ENCODE measurements at places on chromosomes 7 and 10.
A peak's percentile ranks its signal among the peaks of the same experiment; 100 is the strongest.

- DNase-seq = no peak
Measured at GRCh38 chr7:153389261-153389660, 629.7 kb downstream of the ACTR3B start.

DNA sequence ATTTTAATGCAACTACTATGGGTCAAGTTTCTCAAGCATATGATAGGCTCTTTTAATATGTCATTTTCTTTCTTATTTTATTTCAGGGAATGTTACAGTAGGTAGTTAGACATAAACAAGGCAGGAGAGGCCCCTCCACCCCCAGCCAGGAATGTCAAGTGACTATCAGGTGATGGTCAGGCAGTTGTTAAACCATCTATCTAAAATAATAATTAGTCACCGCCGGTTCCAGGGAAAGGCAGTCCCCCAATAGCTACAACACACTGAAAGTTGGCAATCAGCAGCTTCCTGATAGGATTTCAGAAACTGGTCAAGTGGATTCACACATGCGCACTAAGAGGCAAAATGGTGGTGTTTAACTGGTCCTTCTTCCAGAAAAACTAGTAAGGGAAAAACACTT is 9.3 kb downstream of the OLAH start:
- no peak for DNase-seq

DNA sequence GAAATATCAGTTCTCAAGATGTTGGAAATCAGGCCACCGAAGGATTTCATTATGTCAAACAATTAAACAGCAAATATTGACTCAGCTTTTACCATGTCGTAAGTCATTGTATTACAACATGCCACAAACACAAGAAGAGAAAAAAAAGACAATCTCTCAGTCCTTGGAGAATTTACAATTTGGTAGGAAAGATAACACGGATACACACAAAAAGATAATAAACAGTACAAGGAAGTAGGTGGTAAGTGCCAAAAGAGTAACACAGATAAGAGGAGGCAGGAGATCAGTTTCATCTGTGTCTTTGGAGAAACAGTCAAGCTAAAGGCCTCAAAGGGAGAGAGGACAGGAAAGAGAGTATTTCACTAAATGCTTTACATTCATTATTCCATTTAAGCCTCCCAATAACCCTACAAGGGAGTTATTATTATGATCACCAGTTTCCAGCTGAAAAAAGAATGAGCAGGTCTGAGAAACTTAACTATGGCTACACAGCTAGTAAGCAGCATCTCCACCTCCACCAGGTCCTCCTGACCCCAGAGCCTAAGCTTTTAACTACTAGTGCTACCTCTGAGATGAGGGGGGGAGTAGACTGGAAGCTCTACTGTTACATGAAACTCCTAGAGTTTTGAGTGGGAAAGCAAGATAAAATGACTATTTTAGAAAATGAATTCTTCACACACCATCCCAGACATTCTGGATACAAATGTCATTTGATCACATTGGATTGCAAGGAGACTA is 13.9 kb upstream of the DNAJC1 start:
- DNase-seq = no peak

DNA sequence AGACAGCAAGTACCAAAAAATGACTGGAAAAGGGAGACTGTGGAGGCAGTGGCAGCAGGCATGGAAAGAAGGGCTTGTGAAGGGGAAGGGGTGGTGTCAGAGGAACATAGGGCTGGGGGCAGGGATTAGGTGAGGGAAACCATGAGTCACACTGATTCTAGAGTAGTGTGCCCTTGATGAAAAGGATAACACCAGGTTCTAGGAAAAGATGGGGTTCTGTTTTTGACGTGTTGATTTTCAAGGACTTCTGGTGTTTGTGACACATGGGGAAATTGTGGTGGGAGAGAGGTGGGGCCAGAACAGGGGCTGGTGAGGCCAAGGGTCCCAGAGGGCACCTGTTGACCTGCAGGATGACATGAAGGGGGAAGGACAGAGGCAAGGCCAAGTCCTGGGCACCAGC is 57.1 kb downstream of the FIGNL1 start:
- DNase-seq = no peak

GRCh38 chr7:90661290-90662151 is 65.4 kb downstream of the CDK14 start:
- DNase-seq = no peak

- DNase-seq = no peak
Measured at GRCh38 chr7:158063850-158064610, 523.6 kb downstream of the PTPRN2 start.

DNA sequence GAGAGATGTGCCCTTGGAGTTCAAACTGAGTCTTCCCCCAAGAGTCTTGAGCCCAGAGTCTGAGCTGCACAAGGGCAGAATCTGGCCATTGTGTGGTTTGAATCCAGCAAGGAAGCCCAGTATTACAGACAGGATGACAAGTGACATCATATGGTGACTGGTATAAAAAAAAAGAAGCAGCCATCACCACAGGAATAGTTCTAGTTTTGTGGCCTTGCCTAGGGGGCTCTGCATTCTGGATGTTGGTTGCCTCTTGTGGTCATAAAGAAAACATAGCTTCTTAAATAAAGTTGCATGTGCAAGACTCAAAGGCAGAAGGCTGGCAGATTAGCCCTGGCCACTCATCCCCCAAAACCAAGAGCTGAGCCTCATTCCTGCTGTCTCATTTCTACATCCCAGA is 16.8 kb upstream of the LRRC72 start:
- DNase-seq = no peak

- no peak for DNase-seq
Measured at GRCh38 chr7:41292487-41292886, 410.4 kb downstream of the INHBA start.

GRCh38 chr10:100888957-100889356 is 23.8 kb upstream of the SLF2 start:
- DNase-seq = no peak

GRCh38 chr10:69716711-69717560 is 84.8 kb upstream of the COL13A1 start:
- peak; percentile 38 for DNase-seq

- DNase-seq = no peak
Measured at GRCh38 chr7:47634273-47634672, 52.4 kb upstream of the TNS3 start.

DNA sequence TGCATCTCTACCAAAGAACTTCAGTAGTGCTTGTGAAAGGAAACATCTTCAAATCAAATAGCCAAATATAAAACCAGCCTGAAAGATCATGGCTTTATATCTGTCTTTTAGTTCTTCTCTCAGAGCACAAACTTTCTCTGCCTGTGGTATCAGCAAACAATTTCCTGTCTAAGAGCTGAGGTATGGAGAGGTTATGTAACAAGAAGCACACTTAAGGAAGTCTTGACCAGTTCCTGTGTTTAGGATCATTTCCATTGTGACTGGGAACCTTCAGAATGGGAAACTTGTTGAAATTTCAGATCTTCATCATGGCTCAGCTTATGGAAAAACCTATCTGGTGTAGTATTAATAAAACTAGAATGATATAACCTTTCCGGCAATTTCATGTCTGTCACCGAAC is 148.8 kb downstream of the MBL2 start:
- DNase-seq = no peak

DNA sequence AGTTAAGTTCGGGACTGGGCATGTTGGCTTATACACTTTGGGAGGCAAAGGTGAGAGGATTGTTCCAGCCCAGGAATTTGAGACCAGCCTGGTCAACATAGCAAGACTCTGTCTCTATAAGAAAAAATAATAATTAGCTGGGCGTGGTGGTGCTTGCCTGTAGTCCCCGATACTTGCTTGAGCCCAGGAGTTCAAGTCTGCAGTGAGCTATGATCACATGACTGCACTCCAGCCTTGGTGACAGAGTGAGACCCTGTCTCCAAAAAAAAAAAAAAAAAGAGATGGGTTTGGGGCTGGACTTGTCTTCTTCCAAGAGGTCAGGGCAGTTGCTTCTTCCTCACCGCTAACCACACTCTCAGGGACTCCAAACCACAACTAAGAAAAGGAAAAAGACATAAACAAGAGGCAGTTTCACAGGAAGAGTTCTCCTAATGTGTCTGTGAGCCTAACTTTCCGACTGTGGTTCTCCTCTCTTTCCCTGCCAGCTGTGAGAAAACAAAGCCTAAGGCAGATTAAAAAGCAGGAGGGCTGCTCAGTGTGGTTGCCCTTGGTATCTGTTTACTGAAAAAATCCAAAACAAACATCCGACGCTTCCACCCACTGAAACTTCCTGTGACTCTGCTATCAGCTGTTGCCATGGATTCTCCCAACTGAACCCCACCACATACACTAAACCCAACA is 2.4 kb upstream of the SERPINE1 start:
- peak; percentile 56 for DNase-seq

- DNase-seq = no peak
Measured at GRCh38 chr10:94308866-94309265, 53.9 kb downstream of the NOC3L start.

DNA sequence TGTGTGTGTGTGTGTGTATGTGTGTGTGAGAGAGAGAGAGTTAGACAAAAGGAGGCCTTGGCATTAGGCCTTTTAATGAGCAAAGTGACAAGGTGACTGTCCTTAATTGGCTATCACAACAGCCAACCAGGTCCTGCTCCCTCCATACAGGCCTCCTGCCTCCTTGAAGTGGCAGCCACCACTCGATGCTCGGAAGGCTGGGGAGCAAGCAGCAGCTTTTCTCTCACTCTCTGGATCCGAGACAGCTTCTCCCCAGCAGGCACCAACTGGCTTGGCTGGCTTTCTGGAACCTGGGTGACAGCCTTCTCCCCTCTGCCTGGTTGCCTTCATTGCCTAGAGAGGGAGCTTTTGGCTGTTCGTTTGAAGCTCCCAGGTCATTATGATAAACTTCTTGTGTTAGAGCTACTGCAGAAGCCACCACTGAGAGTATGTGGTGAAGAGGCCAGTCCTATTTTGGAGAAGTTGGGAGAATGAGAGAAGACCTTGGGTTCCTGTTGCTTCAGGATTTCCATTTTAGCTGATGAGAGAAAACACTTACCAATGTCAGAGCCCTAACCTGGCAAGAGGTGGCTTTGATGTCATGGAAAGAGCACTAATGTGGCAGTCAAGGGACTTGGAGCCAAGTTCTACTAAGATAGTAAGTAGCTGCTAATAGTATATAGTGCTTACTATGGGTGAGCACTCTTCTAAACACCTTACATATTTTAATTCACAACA is 37.6 kb downstream of the RPS24 start:
- peak; percentile 39 for DNase-seq

GRCh38 chr7:35519971-35520809 is 174.7 kb downstream of the HERPUD2 start:
- DNase-seq = peak; percentile 75

GRCh38 chr7:133730360-133730759 is 396.8 kb upstream of the LRGUK start:
- DNase-seq = no peak

DNA sequence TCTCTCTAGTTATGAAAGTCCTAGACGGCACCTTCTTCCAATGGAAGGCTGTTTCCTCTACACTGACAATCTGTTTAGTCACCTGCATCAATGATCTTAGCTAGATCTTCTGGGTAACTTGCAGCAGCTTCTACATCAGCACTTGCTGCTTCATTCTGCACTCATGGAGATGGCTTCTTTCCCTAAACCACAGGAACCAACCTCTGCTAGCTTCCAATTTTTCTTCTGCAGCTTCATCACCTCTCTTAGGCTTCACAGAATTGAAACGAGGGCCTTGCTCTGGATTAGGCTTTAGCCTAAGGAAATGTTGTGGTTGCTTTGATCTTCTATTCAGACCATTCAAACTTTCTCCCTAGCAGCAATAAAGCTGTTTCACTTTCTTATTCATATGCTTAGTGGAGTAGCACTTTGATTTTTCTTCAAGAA is 24.6 kb downstream of the NAMPT start:
- no peak for DNase-seq

DNA sequence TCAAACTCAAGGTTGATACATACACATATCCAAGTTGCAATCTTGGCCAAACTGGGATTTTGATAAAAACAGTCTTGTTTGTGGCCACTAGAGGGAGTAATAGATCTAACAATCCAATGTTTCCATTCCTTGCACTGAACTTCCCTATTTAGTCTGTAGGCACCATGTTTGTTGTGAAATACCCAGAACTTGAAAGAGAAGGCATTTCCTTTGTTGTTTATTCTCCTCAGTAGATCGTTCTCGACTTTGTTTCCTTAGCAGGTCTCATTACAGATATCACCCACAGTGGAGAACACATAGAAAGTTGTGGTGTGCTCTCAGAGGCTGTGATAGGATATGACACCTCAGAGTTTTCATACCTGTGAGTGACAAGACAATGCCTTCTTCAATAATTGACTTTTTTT is 70.3 kb upstream of the MXI1 start:
- peak; percentile 80 for DNase-seq

GRCh38 chr10:51176976-51177695 is 102.8 kb downstream of the PRKG1 start:
- DNase-seq = no peak

DNA sequence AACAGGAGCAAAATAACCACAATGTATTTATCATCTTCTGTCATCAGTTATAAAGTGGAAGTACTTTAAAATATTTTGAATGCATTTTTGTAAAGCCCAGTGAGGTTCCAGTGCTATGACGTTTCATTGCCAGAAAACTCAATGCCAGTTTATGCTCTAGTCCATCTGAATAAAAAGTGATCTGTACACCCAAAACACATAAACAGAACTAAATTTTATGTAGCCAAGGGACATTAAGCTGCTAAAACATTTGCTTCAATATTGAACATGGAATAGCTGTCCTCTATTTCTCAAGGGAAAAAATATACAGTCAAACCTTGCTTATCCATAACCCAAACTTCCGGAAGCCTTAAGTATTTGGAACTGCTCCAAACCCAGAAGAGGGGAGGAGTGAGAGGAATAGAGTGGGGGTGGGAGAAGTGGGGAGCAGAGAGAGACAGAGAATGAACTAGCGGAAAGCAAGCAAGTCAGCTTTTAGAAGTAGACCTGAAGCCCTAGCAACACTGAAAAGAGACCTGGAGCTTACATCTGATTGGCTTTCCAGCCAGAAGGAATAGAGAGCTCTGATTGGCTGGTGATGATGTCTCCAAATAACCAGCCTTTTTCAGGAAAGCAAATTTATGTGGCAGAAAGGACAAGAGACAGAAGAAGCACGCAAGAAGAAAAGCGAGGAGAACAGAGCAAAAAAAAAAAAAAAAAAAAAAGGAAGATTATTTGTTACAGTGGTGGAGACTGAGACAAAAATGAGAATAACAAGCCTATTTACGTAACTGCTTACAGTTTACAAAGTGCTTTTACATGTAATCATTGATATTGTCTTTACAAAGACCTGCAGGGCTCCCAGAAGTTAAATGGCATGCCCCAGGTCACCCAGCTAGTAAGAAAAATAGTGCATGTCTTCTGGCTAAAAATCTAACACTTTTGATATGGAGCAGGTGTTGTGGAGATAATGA is 196.0 kb downstream of the RNLS start:
- DNase-seq = peak; percentile 85

- no peak for DNase-seq
Measured at GRCh38 chr10:126063353-126063791, 167.0 kb downstream of the FANK1 start.

- DNase-seq = no peak
Measured at GRCh38 chr10:70130878-70131559, 1.6 kb downstream of the AIFM2 start.

DNA sequence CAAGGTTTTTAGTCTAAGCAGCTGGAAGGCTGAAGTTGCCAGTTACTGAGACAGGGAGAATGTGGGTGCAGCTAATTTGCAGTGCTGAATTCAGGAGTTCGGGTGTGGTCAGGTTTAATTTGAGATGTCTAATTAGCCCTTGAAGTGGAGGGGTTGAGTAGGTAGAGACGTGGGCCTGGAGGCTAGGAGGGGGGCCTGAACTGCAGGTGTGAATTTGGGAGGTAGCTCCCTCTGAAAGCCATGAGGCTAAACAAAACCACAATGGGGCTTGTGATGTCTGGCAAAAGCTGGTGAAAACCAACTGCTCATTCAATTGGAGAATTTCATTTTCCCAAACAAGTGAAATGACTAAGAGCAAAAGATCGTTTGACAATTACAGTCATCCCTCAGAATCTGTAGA is 246.0 kb upstream of the NFE2L3 start:
- DNase-seq = no peak
